ENCODE measurements at places on chromosomes 16 and 17.

- DNase-seq = no peak
These were observed 797 bp upstream of the SNX11 start for GRCh38 chr17:48106802-48107136.

DNA sequence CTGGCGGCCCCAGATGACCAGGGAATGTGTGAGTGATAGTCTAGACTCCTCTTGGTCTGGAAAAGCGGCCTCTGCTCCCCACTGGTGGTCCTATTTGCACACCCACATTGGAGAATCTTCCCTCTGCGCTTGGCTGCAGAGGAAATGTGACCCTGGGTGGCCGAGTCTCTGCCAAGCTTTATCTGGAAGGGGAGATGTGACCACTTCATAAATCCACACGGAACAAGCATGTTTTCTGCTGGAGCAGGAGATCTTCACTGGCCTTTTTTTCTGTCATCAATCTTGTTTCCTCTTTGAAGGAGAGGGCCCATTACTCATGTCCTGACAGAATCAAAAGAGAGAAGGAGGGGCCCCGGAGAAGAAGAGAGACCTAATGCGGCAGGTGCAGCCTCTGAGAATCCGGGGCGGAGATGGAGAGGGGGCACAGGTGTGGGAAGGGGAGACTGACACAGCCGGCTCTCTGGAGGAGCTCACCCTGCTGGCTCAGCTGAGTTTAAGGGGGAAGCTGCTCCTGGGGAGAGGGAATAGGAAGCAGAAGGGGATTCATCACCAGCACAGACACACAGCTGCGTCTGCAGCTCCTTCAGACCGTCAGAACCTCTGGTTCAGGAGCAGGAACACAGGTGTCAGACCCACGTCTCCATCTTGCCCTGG, 116.3 kb downstream of the SOX9 start:
- DNase-seq = no peak

DNA sequence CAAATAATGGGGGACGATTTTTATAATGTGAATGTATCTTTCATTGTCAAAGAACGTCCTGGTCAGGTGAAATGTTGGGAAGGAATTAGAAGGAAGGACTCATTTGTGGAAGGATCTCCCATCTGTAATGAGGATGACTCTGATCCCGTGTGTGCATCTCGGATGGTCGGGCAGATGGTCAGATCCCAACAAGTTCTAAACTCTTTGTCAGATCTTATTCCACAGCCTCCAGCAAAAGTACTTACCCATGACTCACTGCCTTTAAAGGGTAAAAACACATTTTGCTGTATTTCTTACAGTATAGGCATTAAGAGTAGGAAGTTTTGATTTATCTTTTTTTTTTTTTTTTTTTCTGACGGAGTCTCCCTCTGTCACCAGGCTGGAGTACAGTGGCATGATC, 539 bp upstream of the KRTAP4-8 start:
- DNase-seq = no peak

- DNase-seq = no peak
These were observed 12.8 kb downstream of the TBC1D26 start for GRCh38 chr17:15744885-15745284.

GRCh38 chr17:17931159-17931558, 41.0 kb downstream of the TOM1L2 start:
- no peak for DNase-seq

DNA sequence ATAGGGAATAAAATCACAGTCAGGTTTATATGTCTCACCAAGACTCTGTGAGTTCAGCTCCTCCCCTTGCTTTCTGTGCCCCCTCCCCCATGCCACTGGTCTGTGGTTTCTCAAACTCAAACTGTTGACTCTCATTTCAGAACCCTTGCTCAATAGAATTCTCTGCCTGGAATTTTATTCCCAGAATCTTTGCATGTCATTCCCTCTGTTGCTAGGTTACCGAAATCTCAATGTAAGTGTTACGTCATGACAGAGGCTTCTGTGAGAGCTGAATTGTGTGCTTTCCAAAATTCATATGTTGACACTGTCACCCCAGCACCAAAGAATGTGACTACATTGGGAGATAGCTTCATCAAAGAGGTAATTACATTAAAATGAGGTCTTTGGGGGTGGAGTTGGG, 1938.8 kb downstream of the TP53TG3F start:
- no peak for DNase-seq

DNA sequence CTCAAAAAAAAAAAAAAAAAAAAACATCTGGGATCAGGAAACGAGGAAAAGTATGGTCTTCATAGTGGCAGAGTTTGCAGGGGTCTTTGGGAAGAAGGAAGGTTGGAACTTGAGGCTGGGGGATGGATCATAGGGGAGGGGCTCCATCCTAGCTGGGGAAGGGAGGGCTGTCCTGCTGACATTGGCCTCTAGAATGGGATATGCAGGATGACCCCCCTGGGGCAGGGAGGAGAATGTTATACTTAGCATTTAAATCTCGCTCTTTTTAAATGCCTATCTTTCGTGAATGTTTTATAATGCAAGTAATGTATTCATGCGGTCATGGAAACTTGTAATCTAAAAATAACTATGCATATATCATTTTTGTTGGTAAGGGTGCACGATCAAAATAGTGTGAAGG, 33.2 kb downstream of the TMEM235 start:
- DNase-seq = no peak

GRCh38 chr17:73261952-73262675, 434 bp upstream of the CPSF4L start:
- DNase-seq = no peak

- DNase-seq = no peak
These were observed 243.3 kb upstream of the PSMD7 start for GRCh38 chr16:74053312-74053711.

GRCh38 chr16:1413684-1414531, 596 bp downstream of the UNKL start:
- DNase-seq = peak; percentile 43

- no peak for DNase-seq
These were observed 11.0 kb downstream of the KRT33A start for GRCh38 chr17:41339571-41340172.

- DNase-seq = no peak
These were observed 100.4 kb downstream of the METRNL start for GRCh38 chr17:83179811-83180210.
